ENCODE measurements at places on chromosomes 12 and 14.

DNA sequence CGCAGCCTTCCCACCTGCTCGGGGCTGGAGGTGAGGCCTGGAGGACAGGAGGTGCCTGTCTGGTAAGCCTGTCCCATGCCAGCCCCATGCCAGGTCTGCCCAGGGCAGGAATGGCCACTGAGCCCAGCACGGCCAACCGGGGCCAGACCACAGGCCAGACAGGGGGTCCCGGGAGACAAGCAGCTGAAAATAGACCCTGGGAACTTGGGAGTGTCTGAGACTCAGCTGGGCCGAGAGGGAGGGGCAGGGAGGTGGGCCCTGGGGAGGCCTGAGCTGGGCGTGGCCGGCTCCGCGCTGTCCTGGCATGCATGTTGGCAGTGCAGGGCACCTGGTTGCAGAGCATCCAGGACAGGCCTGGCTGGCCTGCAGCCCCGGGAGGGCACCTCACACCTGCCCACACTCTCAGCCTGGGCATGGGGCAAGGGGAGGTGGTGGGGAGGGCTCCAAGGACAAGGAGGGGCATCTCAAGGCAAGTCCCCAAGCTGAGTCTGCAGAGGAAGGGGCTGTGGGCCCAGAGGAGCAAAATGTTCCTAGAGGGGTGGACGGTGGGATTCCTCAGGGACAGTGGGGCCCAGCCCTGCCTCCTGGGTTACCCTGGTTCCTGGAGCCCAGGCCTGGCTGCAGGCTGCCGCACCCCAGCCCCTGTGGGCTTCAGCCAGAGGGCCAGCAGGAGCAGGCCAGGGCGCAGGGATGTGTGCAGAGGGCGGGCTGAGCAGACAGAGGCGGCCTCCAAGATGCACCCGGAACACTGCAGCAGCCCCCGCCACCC is 3.2 kb upstream of the CRIP1 start:
- no peak for DNase-seq

DNA sequence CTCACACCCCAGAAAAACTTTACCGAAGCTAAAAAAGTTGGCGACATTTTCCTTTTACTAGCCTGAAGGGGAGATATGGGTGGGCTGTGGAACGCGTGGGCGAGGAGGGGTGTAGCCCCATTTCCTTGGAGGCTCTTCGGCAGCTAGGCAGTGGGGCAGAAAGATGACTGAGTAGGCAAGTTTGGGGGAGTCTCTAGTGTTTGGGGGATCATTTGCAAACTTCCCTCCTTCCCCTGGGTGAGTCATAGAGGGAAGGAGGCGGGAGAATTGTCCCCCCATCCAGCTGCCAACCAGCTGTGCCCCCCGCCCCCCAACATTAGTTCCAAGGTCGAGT is 2.3 kb downstream of the GLI1 start:
- no peak for DNase-seq

DNA sequence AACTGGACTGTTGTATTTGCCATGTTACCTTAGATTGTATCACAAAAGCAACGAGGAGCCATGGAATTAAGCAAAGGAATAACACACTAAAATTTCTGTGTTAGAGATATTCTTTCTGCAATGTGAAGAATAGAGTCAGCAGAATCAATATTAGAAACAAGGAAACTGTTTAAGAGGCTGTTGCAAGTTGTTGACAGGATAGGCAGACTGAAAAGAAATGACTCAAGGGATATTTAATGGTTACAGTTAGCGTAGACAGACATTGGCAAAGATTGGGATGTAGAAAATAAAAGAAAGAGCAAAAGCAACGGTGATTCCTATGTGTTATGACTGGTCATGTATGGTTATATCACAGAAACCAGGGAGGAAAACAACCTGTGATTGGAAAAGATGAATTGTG is 299.0 kb upstream of the PPFIA2 start:
- DNase-seq: no peak

GRCh38 chr12:104297477-104298113 is 5.9 kb upstream of the EID3 start:
- DNase-seq: no peak

DNA sequence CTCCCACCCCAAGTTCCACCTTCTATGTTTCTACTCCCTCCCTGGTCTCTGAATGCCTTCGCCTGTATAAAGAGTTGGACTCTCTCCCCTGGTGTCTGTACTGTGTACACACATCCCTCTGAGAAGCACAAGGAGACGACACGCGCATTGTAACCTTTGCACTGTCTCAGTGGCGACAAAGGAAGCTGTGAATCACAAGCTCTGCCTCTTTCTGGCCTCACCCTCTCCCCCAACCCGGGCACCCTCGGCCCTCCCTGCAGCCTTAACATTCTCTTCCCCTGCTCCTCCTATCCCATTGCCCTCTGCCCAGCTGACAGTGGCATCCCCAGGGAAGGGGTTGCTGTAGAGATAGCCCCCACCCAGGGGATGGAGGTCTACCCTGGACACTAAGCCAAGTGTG is 2.5 kb upstream of the SMARCD1 start:
- DNase-seq: no peak

- no peak for DNase-seq
These were observed 42.9 kb upstream of the KCNA5 start for GRCh38 chr12:5000658-5001385.

Measured in activated CD8-positive, alpha-beta memory T cell treated with anti-CD3 and anti-CD28 coated beads for 48 hours (primary cell).